Mesenteric fat pad (tissue), 1 donor: ENCODE measurements at places on chromosomes 5 and 9. TPM values are rescaled to one million over a fixed set of nuclear protein-coding genes. Genes with fewer than 3 reads are reported as not detected.

GRCh38 chr5:74433255-74433895 lies 207.2 kb downstream of the ENC1 start:
- no peak for DNase-seq

Gene CDKN2A
- total RNA-seq = 4.2 TPM

GRCh38 chr5:6585168-6585567 lies 47.7 kb downstream of the NSUN2 start:
- no peak for DNase-seq

Gene SPIN1
- total RNA-seq = 64.2 TPM

Gene CNOT8
- total RNA-seq = 45.0 TPM

Gene AFAP1L1
- 49.3 TPM for total RNA-seq

DNA sequence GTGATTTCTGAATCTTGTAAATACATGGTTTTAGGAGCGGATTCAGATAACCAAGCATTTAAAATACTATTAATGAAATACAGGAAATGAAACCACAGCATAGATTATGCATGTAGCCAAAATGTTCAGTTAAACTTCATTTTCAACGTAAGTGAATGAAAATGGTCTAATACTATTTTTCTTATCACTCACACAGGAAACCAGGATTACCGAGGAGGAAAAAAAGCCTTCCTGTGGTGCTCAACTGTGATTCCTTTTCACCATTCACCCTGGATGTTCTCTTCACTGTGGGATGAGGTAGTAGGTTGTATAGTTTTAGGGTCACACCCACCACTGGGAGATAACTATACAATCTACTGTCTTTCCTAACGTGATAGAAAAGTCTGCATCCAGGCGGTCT lies 83.4 kb upstream of the ZNF169 start:
- DNase-seq = no peak

- DNase-seq = no peak
Observed at GRCh38 chr5:68875351-68875750, 218.5 kb upstream of the SLC30A5 start.

- DNase-seq = no peak
Observed at GRCh38 chr5:21831145-21831787, 1021.9 kb downstream of the CDH12 start.
